ENCODE measurements at places on chromosomes 1 and 21.

DNA sequence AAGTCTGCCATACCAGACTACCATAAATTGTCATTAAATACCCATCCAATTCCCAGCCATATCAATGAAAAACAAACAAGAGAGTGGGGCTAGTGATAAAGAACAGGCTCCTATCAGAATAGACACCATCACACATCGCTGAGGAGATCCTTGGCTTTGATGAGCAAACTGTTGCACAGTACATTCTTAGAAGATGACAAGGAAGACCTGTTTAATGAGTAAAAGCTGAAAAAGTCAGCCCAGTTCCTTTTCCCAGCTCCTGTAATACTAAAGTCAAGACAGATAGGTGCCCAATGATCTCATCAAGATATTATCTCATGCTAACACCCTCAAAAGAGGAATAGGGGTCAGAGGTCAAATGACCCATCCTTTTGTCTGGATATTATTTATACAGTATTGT, 164.5 kb upstream of the COA6 start:
- DNase-seq = no peak

GRCh38 chr1:93992954-93993353, 83.7 kb upstream of the GCLM start:
- DNase-seq = no peak

GRCh38 chr1:2073382-2074230, 23.4 kb downstream of the PRKCZ start:
- DNase-seq = no peak

- no peak for DNase-seq
Observed at GRCh38 chr1:2801535-2802291, at the start of gene TTC34. TSS of gene TTC34 (minus strand) at chr1:2801693. CDS start at chr1:2800827, 866 bp downstream.

DNA sequence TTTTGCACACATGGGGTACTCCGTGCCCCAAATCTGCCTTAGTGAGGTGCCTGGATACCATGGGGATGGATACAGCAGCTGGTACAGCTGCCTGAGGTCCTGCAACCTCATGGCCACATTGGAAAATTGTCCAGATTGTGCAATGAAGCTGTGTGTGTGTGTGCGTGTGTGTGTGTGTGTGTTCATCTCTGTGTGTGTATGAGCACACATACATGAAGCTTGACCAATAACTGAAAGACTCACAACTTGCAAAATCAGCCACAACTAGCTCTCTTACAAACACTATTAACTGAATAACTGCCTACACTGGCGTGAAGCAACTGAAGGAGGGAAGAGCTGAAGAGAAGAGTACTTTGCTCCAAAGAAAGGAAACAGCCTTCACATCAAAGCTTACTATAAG, 78.1 kb downstream of the ERG start:
- no peak for DNase-seq

DNA sequence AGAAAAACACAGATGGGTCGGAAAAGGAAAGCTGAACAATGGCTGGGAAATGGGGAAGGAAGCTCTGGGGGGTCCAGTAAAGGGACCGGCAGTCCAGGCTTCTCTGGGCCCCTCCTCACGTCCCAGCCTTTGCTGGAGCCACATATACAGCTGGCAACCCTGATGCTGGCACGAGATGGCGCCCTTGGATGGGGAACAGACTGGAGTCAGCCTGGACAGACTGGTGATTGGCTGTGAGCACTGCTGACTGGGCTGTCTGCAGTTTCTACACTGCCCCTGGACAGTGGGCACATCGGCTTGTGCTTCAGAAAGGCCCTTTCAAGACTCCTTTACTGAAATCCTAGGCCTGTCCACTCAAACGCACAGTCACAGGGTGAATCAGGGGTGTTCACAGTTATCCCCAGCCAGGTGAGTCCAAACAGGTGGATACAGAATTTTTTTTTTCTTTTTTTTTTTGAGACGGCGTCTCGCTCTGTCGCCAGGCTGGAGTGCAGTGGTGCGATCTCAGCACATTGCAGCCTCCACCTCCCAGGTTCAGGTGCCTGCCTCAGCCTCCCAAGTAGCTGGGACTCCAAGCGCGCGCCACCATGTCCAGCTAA, 31.1 kb upstream of the ZBTB40 start:
- peak; percentile 43 for DNase-seq

DNA sequence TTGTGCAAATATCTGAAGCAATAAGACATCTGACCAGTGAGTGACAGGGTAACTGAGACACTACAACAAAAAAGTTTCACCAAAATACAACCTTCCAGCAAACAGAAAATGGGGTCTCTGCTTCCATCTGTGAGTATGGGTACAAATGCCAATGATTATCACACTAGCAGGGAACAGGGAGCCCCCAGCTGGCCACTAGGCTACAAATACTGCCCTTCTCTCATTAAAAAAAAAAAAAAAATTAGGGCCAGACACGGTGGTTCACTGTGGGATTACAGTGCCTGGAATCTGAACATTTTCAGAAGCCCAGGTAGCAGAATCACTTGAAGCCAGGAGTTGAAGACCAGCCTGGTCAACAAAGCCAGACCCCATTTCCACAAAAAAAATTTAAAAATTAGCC, 48.4 kb upstream of the EDARADD start:
- DNase-seq = no peak

- no peak for DNase-seq
Observed at GRCh38 chr1:112689842-112690237, 15.4 kb downstream of the MOV10 start.

DNA sequence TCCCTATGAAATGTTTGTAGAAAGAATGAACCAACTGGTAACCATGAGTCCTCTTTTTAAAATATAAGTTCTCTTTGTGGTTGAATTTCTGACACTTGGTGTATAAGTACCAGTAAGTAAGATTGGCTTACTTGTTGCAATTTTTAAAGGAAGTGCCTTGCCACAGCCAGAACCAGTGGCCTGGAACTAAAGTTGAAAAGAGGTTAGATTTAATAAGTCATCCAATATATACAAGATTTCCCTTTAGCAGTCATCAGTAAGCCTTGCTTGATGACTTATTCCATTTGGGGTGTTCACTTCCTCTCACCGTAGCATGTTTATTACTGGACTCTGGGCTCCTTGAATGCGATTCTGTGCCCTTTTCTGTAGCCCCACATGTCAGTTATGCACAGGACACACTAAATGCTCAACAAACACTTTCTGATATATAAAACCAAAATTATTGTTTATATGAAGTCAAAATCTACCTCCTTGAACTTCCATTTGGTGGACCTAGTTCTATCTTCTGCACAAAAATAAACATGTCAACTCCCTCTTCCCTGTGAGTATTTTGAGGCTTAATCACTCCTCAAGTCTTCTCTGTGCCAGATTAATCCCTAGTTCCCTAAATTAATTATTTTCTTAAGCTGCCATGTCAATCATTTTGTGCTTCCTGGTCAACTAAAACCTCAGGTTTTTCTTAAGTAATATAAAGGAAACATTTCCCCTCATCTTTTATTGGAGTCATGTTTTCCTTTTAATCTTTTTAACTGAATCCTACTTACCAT, 218.1 kb downstream of the ST6GALNAC3 start:
- DNase-seq = no peak

- DNase-seq = no peak
Observed at GRCh38 chr1:209929751-209930150, 8.3 kb upstream of the SYT14 start.

DNA sequence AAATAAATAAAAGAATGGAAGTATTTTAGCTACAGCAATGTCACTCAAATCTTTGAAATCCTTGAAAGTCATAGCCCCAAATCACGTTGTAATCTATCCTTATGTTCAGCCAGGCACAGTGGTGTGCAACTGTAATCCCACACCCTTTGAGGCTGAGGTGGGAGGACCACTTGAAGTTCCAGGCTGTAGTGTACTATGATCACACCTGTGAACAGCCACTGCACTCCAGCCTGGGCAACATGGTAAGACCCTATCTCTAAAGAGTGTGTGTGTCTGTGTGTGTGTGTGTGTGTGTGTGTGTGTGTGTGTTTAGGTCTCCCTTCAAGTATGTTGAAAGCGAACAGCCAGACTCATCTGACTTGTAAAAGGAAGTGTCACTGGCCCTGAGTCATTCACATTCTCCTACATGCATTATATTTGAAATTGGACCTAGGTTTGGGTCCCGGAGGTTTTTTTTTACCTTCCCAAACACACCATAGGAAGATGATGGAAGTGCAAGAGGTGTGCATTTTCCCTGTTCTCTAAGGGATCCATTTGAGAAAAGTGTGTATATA, 50.1 kb downstream of the ZNF281 start:
- DNase-seq = no peak

- no peak for DNase-seq
Observed at GRCh38 chr1:32247452-32247851, 430 bp downstream of the FAM167B start.

- no peak for DNase-seq
Observed at GRCh38 chr1:202593845-202594244, 116.4 kb downstream of the SYT2 start.

- DNase-seq = no peak
Observed at GRCh38 chr1:62321446-62321845, 2.2 kb upstream of the KANK4 start.

DNA sequence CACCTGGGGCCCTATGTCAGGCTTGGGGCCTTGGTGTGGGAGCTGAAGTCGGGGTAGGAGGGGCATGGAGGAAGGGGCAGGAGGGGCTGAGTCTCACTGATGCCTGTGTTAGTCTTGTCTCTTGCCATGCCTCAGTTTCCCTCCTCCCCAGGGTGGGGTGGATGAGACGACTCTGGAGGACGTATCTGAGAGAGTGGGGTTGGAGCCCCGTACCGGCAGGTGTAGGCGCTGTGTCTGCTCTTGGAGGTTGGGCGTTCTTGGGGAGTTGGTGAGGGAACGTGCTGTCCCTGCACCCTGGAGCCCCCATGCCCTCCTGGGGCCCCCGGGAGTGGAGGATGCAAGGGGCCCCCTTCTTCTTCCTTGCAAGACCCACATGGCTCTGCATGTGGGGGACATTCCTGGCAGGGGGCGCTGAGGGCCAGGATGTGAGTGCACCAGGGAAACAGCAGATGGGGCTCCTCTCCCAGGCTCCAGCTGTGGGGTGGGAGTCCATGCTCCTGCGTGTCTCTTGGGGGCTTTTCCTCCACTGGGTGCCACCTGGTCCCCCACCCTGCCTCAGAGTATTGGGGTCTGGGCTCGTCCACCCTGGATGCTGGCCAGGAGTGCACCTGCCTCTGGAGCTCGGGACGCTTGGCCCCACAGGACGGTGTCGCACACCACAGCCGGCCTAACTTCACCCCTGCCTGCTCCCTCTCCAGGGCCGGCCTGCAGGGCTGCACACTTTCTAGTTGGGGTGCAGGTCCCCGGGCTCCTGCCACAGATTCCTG, 1.4 kb upstream of the TNFRSF14 start:
- DNase-seq = no peak

GRCh38 chr1:159970932-159971342, 16.9 kb upstream of the SLAMF9 start:
- DNase-seq = no peak

DNA sequence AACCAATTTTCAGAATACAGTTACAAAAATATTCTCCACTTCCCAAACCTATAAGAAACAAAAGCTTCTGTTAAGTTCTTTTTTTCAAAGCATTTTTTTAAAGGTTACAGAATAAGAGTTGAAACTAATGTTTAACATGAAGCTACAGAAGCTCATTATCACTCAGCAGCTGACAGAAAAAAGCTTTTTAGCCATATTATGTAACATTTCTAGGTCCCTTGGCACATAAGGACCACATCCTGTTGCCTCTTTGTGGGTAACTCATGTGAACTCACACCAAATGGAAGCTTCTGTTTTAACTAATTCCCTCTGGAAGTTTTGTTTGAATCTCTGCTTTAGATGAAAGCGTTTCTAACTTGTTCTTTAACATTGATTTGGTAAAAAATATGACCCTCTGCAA, 242.5 kb upstream of the TMPRSS15 start:
- DNase-seq = no peak

GRCh38 chr1:117051224-117052064, 8.7 kb upstream of the TTF2 start:
- DNase-seq = no peak

GRCh38 chr1:117879284-117879683, 50.1 kb downstream of the GDAP2 start:
- DNase-seq = no peak

- no peak for DNase-seq
Observed at GRCh38 chr1:223219318-223219635, 76.2 kb upstream of the TLR5 start.

DNA sequence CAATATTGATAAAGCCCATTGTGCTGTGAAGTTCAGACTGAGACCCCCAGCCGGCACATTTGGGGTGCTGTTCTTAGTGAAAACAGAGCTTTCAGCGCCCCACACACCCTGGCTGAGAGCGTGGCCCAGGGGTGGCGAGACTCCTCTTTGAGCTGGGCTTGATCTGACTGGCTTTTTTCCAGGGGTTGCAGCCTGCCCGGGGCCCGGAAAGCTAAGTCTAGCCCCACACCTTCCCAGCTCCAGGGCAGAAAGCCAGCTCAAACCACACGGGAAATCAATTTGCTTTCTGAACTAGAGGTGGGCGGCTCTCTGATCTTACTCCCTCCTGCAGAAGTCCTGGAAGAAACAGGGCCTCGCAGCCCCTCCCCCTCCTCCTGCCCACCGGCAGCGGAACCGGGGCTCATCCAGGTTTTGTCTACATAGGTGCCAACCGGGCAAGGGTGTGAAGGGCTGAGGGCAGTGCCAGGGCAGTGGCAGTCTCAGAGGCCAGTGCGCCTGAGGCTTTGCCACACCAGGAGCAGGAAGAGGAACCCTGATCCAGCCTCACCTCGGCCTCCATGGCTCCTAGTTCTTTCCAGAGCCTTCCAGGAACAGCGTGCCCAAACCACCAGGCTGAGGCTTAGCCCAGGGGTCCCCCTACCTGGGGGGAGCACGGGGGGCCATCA, 155.3 kb downstream of the NPHP4 start:
- no peak for DNase-seq

DNA sequence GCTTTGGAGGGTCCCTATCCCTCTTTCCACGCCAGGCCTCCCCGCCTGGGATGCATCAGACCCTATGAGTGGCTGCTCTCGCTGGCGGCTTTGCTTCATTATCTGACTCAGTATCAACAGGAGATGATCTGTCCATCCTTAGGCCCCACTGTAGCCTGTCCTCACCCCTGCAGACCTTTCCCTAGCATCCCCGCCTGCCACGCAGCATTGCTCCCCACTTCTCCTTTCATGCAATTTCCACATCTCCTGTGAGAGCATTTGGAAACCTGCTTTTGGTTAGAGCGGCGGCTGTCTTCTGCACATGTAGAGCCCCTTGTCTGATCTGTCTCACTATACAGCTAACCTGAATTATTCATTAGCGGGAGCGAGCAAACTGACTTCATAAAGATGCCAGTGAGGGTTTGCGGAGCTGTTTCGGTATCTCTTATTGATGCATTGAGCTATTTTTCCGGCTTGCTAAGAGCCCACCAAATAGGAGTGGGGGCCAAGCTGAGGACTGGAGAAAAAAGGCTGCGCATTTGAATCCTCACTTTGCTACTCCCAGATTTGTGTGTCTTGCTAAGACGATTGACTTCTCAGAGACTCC, 40.0 kb upstream of the ATP2B4 start:
- no peak for DNase-seq

- no peak for DNase-seq
Observed at GRCh38 chr1:46481961-46482360, 7.7 kb upstream of the DMBX1 start.

Data from NCI-H2081 treated with DMSO at 0.1 percent for 48 hours (cell line).